ENCODE measurements at places on chromosomes 11 and 22. TPM values are rescaled to one million over a fixed set of nuclear protein-coding genes. Genes with fewer than 3 reads are reported as not detected.

DNA sequence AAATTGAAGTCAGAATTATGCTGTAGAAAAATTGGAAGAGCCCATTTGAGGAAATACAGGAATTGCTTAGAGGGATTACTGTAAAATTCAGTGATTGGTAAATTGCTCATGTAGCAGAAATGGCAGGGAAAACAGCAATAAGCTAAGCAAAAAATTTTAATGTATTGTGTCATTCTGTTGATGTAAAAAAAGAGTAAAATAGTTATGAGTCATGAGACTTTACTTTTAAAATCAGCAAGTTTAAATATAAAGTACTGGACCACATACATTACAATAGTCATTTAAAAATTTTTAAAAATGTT, 10.4 kb downstream of the PDHX start:
- H3K27ac ChIP-seq, result no peak overlapping the region
- peaks cover 13% of the 10 kb centered on the region for H3K4me1 ChIP-seq
- DNase-seq, result no peak
- no peaks in the 10 kb centered on the region for H3K27me3 ChIP-seq
- peaks cover 4% of the 10 kb centered on the region for H3K36me3 ChIP-seq
- H3K4me3 ChIP-seq, result no peak overlapping the region

- H3K27me3 ChIP-seq, result peaks cover 8% of the 10 kb centered on the region
- no peaks in the 10 kb centered on the region for H3K36me3 ChIP-seq
- DNase-seq, result no peak
Measured at GRCh38 chr11:60282286-60282685, 1.8 kb downstream of the MS4A4A start.

GRCh38 chr11:95853138-95853537, 62.8 kb downstream of the CEP57 start:
- no peak for DNase-seq
- no peak overlapping the region for H3K4me3 ChIP-seq
- H3K36me3 ChIP-seq, result peaks cover 3% of the 10 kb centered on the region
- no peak overlapping the region for H3K27ac ChIP-seq
- H3K4me1 ChIP-seq, result no peaks in the 10 kb centered on the region
- H3K27me3 ChIP-seq, result no peaks in the 10 kb centered on the region

- H3K27me3 ChIP-seq, result peaks cover 42% of the 10 kb centered on the region
- DNase-seq, result no peak
- H3K36me3 ChIP-seq, result no peaks in the 10 kb centered on the region
- no peaks in the 10 kb centered on the region for H3K4me1 ChIP-seq
- H3K27ac ChIP-seq, result no peak overlapping the region
Measured at GRCh38 chr11:113546757-113547507, 71.7 kb upstream of the DRD2 start.

DNA sequence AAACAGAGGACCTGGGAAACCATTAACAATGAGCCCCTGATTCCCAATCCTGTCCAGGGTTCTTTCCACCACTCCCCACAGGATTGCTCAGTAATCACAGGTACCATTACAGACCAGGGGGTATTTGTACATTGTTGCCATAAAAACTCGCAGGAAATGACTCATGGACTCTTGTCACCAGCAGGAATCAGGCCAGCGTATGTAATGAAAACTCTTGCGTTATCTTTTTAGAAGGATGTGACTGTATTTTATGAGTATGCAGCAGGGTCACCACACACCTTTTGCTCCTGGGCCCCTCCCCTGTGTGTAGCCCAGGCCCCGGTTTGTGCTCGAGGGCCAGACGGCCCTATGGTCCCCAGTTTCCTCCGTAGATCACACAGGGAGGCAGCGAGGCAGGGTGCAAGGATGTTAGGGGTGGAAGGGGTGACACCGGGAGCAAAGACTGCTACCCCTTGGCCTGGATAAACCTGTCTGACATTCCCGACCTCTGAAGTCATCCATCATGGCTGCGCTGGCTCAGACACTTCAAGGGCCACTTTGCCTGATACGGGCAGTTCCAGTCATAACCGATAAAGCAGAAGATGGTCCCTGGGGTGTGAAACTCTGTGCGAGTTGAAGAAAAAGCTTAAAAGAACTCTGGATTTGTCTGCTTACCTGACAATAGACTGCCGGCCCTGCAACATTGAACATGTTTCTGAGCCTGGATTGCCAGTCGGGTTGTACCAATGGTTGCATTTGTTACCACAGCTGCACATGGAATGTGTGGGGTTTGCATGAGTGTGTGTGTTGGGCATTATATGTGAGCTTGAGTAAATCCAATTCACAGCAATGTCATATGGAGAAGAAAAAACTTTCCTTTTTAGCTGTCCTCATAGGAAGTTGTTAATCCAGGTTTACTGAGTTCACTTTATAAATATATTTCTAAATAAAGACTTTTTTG, 56.9 kb downstream of the MICAL2 start:
- H3K4me3 ChIP-seq, result no peak overlapping the region
- DNase-seq, result no peak
- no peaks in the 10 kb centered on the region for H3K27me3 ChIP-seq
- peak overlapping the region; percentile 73 for H3K27ac ChIP-seq
- H3K4me1 ChIP-seq, result peaks cover 38% of the 10 kb centered on the region
- peaks cover 17% of the 10 kb centered on the region for H3K36me3 ChIP-seq

- H3K4me3 ChIP-seq, result no peak overlapping the region
- no peak overlapping the region for H3K27ac ChIP-seq
- DNase-seq, result no peak
- peaks cover 5% of the 10 kb centered on the region for H3K36me3 ChIP-seq
- peaks cover 22% of the 10 kb centered on the region for H3K4me1 ChIP-seq
Measured at GRCh38 chr11:701741-702461, 4.1 kb upstream of the EPS8L2 start.

DNA sequence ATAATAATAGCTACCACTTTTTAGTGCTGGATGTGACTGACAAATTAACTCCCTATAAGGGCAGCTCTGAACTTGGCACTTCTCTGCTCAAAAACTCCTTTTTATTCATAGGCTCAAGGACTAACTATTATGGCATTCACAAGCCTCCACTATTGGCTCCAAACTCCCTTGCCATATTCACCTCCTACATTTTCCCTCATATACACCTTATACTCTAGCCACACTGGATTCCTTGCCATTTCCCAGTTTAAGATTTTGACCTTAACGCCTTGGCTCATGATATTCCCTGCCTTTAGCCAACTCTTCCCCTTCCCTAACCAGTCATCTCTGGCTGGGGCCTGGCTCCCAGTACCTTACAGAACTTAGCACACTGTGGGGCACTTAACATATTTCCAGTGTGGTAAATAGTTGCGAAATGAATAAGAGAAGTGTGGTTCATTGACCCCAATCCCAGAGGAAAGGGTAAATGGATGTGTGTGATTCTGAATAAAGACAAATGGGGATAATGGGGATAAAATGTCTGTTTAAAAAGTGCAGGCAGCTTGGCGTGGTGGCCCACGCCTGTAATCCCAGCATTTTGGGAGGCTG, 40.0 kb upstream of the SORL1 start:
- no peak overlapping the region for H3K4me3 ChIP-seq
- no peaks in the 10 kb centered on the region for H3K27me3 ChIP-seq
- no peaks in the 10 kb centered on the region for H3K36me3 ChIP-seq
- DNase-seq, result no peak

DNA sequence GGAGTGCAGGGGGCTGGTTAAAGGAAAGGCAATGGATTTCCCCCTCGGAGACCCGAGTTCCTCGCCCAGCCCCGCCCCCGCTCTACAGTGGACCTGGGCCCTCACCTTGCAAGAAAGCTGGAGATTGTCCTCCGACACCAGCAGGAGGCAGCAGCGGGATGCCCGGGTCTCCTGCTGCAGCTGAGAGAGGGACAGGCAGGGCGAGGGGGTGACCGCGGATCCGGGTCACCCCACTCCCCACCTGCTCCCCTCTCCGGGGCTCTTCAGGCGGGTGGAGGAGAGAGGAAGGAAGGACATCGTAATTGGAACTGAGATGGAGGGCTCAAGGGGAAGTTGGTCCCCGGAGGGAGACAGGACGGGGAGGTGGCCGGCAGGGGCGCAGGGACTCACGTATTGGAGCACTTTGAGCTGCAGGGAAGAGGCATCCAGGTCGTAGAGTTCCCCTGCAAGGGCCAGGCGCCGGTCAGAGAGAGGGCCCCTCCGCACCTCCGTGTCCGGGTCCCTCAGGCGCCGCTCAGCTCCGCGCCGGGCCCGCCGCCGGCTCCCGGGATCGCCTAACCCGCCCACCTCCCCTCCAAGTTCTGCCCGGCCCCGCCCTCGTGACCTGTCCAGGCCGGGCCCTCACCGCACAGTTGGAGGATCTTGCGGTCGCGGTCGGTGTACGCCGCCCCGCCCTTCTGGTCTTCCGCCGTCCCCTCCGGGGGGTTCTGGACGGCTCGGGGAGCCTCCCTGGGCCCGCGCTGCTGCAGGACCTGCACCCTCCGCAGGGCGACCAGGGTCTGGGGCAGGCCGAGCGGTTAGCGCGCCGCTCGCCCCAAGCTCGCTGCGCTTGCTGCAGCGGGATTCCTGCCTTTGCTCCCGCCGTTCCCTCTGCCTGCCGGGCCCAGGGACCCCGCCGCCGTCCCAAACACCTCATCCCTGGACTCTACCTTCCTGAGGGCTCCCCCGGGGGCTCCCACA, 84.1 kb downstream of the PDE2A start:
- H3K27ac ChIP-seq, result no peak overlapping the region
- H3K4me3 ChIP-seq, result no peak overlapping the region
- peaks cover 57% of the 10 kb centered on the region for H3K27me3 ChIP-seq
- peaks cover 40% of the 10 kb centered on the region for H3K4me1 ChIP-seq
- H3K36me3 ChIP-seq, result no peaks in the 10 kb centered on the region
- DNase-seq, result peak; percentile 50

- DNase-seq, result no peak
- no peaks in the 10 kb centered on the region for H3K4me1 ChIP-seq
- no peaks in the 10 kb centered on the region for H3K36me3 ChIP-seq
- no peaks in the 10 kb centered on the region for H3K27me3 ChIP-seq
Measured at GRCh38 chr11:16027621-16028020, 328.7 kb downstream of the SOX6 start.

DNA sequence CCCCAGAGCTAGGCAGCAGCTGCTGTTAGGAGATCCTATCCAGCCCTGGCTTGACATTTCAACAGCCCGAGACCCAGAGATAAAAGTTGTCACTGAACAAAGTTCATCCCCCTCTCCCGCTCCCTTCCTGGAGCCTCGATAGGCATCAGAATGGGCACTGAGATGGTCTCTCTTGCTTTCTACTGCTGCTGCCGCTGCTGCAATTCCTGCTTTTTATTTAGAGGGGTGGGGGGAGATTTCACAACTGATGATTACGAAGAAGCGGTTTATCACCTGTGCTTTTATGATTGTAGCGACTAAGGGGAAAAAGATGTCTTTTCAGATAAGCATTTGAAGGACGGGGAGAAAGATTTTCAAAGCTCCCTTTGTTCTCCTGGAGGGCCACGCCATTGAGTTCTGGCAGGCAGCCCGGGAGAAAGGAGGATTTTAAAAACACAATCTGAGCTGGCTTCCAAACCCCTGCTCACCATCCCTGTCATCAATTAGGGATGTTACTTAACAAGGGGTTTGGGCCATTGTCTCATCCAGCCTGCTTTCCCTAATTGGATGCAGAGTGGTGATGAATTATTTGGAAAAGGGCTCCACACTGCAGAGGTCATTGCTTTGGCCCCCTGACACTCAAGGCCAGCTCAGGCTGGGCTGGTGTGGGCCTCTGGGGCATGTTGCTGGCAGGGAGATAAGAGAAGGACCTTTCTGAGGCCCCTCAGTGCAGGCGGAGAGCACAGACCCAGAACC, 344.7 kb downstream of the BUD13 start:
- DNase-seq, result no peak
- no peak overlapping the region for H3K4me3 ChIP-seq
- H3K27me3 ChIP-seq, result peaks cover 5% of the 10 kb centered on the region

GRCh38 chr22:26857169-26857568, 199.8 kb downstream of the MIAT start:
- H3K36me3 ChIP-seq, result no peaks in the 10 kb centered on the region
- no peak overlapping the region for H3K4me3 ChIP-seq
- H3K27me3 ChIP-seq, result no peaks in the 10 kb centered on the region
- no peak for DNase-seq
- H3K4me1 ChIP-seq, result no peaks in the 10 kb centered on the region
- no peak overlapping the region for H3K27ac ChIP-seq

DNA sequence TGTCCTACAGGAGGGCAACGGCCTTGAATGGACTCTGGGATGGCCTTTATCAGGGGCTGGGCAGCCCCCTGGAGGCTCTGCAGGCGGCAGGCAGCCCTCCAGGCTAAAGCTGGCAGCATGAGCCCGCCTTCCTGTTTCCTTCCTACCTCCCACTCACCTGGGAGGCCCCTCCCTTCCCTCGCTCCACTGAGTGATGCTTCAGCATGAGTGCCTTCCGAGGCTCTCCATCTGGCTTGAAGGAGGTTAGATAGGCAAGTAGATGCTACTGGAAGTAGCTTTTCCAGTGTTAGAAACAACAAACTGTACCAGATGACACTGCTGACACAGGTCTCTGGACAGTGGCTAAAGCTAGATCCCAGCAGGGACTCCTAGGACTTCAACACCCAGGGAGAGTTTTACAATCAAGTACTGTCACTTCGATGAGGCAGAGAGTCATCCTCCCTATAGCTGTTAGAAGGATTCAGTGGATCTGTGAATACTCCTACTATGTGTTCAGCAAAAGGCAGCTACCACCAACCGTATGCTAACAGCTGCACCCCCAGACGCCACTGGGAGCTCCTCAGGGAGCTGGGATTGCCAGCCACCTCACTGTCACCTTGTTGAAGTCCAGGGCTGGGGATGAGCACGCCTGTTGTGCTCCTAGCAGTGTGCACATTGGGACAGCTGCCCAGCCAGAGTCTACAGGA, 4.1 kb upstream of the SLC25A1 start:
- H3K27ac ChIP-seq, result peak overlapping the region; percentile 55
- peaks cover 22% of the 10 kb centered on the region for H3K4me1 ChIP-seq
- H3K4me3 ChIP-seq, result no peak overlapping the region

- no peak overlapping the region for H3K27ac ChIP-seq
- no peak for DNase-seq
- peaks cover 7% of the 10 kb centered on the region for H3K36me3 ChIP-seq
- H3K27me3 ChIP-seq, result no peaks in the 10 kb centered on the region
- no peak overlapping the region for H3K4me3 ChIP-seq
Measured at GRCh38 chr11:1876361-1877063, 15.2 kb downstream of the PRR33 start.

C22orf42 gene
- total RNA-seq, result not detected

PGM2L1 gene
- total RNA-seq, result 8.4 TPM

CLDN5 gene
- 0.40 TPM for total RNA-seq

KCNJ1 gene
- total RNA-seq, result not detected

Data from activated CD4-positive, alpha-beta T cell treated with anti-CD3 and anti-CD28 coated beads, Interleukin-2, amount 10 ng/mL, durations not matched to agents 7 days and 5 days (primary cell).